Posterior cingulate gyrus (tissue), 11 donors: ENCODE measurements at places on chromosomes 2 and 18.

- DNase-seq, result no peak
Measured at GRCh38 chr18:11425211-11425610, 184.2 kb upstream of the SLC35G4 start.

- no peak for DNase-seq
Measured at GRCh38 chr2:31066551-31066950, 71.7 kb downstream of the GALNT14 start.

DNA sequence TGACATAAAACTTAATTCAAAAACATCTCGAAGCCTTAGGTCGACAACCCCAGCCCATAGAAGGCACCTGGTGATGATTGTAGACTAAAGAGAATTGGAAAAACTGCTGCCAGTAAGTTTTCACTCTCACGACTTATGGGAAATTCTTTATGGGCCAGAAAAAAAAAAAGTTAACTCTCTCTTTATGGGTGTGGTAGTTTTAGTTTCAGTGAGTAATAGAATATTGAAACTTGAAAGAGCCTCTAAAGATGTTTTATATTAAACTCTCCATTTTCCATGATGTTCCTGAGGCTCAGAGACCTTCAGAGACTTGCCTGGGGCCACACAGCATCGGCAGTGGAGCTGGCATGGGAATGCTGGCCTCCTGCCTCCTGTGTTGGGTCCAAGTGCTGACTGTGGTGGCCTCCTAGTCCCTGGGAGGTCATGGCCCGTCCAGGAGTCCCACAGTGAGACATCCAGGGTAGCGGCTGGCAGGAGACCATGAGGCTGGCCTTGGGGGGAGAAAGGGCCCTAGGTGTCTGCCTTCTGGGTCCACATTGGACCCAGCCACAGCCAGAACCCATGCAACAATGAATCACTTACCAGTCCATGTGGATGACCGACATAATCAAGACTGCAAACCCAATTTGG lies 158.9 kb downstream of the SEPTIN10 start:
- no peak for DNase-seq

GRCh38 chr2:9141091-9141667 lies 65.4 kb upstream of the ASAP2 start:
- no peak for DNase-seq

- no peak for DNase-seq
Measured at GRCh38 chr18:34345738-34346137, 121.0 kb upstream of the NOL4 start.

DNA sequence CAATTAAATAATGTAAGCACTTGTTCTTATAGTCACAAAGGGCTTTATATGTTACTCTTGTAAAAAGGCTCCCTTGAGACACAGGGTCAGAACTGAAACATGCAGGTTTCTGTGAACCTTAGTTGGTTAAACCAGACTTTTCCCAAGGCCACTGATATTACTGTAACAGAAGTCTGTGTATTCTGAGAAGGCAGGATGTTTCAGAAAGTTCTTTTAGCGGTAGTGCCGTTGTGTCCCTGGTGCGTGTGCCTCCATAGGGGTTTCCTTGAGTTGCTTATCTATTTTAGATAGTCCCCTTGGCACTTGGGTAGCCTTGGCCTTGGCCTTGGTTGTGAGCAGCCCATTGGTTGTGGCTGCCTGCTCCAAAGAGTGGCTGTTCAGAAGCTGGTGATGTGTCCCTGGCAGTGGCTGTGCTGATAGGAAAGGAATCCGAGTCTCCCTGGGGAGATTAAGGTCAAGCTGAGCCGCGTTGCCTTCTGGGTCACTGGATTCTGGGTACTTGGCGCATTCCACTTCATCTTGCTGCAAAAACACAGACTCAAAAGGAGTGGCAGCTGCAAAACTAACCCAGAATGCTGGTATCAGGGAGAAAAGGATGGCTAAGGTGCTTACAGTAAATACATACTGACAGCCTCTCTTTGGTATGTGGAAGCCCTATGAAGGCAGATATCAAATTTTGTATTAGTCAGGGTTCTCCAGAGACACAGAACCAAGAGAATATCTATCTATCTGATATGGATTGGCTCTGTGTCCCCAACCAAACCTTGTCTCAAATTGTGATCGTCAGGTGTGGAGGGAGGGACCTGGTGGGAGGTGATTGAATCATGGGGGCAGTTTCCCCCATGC lies 69.7 kb downstream of the FHOD3 start:
- DNase-seq, result no peak

- DNase-seq, result peak; percentile 53
Measured at GRCh38 chr2:207143215-207144172, 22.3 kb downstream of the KLF7 start.
